ENCODE measurements at places on chromosomes 3 and 15.
A peak's percentile ranks its signal among the peaks of the same experiment; 100 is the strongest.

DNA sequence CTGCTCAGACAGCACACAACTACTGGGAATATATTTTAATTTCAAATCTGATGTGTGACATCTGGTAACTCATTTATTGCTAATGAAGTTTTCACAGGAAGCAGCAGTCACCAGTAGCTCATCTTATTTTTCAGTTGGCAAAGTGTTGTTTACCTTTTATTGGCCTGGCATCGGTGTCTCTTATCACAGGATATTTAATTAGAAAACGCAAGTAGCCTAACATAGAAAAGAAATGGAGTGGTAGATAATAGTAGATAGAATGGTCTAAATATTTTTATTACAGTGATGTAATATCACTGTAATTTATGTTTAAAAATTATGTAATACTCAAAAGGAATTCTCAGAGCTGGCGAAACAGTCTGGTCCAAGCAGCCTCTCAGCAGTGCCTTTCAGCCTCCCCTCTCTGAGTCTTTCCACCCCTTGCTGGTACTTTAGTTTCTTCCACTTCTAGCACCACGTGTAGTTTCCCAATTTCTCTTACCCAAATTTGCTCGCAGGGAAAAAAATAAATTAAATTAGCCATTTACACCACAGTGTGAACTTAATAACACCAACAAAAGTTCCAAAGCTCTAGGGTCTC lies 31.9 kb downstream of the AGTR1 start:
- no peak for DNase-seq

DNA sequence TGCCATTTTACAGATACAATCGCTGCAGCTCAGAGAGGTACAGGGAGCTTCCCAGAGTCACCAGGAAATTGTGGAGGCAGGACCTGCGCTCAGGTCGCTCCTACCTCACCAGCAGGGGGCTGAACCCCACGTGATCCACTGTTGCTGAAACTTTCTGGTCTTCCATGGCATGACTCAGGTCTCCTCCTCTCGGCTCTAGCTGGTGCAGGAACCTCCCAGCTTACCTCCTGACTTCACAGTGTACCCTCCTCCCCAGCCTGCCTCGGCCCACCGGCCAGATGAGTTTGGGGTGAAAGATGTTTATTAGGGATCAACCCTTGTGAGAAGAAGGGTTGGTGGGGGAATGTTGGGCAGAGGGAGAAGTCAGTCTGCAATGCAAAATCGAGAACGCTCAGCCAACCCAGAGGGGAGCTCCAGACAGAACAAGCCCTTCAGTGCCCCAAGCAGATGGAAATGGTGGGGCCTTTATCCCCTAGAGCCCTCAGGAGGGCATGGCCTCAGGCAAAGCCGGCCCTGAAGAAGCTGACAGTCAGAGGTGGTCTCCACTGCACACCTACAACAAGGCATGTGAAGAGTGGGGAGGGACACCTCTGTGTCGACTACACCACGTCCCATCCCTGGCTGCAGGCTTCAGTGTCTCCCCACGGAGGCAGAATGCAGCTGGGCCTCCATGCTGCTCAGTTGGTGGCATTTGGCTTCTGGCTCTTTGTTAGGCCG lies 118.6 kb upstream of the PRR20G start:
- peak; percentile 60 for DNase-seq

GRCh38 chr3:150495563-150496168 lies 50.6 kb downstream of the SERP1 start:
- DNase-seq = peak; percentile 39

GRCh38 chr3:123341871-123342630 lies 106.8 kb downstream of the ADCY5 start:
- DNase-seq = no peak

GRCh38 chr15:31305796-31306425 lies 20.7 kb upstream of the KLF13 start:
- DNase-seq = no peak

DNA sequence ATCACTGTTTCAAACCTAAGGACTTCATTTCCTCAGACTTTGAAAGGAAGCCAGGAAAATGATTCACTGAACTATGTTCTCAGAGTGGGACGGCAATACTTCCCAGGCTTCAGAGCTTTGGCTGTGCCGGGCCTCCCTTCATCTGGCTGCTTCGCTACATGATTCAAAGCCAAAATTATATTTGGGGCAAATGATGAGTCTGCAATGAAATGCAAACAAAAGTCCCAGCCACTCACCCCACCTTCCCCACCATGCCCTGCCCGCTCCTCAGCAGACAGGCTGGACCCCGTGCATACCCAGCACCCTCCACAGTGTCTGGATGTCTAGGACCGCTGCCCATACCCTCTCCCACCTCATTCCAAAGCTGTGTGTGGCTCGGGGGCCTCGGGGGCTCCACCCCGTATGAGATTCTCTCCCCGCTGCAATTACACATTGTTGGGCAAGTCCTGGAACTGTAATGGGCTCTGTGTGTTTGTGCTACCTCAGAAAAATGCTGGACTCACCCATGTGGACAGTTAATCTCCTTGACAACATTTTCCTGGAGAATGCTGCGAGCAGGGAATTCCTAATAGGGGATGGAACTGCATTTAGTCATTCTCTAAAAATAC lies 32.2 kb downstream of the ATP10A start:
- no peak for DNase-seq

- DNase-seq = no peak
Observed at GRCh38 chr3:114857299-114857701, 289.8 kb downstream of the ZBTB20 start.

- DNase-seq = no peak
Observed at GRCh38 chr3:102176333-102177050, 258.3 kb upstream of the ZPLD1 start.

- no peak for DNase-seq
Observed at GRCh38 chr3:123723070-123723469, 138.2 kb upstream of the HACD2 start.

DNA sequence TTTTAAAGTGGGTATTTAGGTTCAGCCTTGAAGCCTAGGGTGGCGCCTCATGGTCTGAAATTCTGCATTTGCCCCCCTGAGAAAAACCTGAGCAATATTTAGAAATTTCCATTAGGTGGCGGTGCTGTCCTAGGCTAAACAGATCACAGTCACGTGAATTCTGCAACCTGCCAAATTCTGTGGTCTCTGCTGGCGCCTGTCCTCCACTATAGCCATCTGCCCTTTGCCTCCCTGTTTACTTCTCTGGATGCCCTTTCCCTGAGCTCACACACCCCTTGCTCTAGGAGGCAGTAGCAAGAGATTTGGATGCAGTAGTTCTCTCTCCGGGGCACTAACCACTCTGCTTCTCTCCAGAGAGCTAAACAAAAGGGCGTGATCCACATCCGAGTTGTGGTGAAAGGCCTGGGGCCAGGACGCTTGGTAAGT lies 9.1 kb downstream of the MRPS11 start:
- peak; percentile 22 for DNase-seq

- no peak for DNase-seq
Observed at GRCh38 chr15:91228890-91229289, 128.8 kb downstream of the SV2B start.

DNA sequence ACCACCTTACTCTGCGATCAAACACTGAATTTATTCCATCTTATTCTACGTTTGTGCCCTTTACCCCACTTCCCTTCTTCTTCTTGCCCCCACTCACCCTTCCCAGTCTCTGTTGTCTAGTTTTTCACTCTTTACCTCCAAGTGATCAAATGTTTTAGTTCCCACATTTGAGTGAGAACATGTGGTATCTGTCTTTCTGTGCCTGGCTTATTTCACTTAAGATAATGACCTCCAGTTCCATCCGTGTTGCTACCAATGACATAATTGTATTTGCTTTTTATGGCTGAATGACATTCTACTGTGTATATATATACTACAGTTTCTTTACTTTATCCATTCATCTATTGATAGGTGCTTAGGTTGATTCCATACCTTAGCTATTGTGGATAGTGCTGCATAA lies 78.8 kb downstream of the PDCD6IP start:
- DNase-seq = no peak

DNA sequence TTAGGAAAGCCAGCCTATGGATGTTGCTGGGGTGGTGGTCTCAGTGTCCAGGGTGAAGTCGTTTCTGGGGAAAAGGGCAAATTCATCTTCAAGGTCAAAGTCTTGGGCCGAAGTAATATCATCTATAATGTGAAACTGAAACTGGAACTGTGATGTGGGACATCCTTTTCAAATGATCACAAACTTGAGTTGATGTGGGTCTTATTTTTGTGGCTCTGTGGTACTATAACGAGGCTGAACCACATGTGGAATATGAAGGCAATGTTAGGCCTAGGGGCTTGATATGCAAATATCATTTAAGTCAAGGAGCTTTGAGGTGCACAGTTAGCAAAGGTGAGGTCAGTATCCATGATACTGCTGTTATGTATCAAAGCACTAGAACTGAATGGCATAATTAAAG lies 1.5 kb upstream of the CD200R1L start:
- peak; percentile 62 for DNase-seq

GRCh38 chr15:56244811-56245576 lies 1.3 kb upstream of the RFX7 start:
- peak; percentile 75 for DNase-seq

- DNase-seq = no peak
Observed at GRCh38 chr15:51931638-51932037, 39.9 kb downstream of the LEO1 start.

GRCh38 chr3:11784971-11785377 lies 61.7 kb downstream of the TAMM41 start:
- DNase-seq = peak; percentile 46

DNA sequence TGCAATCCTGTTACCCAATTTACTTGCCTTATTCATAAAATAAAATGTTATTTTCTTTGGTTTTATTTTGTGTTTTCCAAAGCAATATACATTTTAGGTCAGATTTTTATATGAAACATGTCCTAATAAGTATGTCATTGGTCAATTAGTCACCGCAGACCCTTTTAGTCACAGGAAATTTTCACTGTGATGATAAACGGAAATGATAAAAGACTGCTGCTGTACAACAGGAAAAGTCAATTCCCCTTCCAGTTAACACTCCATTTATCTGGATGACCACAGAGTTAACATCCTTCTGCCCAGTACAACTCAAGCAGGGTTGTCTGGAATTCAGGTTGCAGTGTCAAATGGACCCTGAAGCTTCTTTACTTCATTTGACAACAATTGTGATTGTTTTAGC lies 175.2 kb downstream of the LSAMP start:
- no peak for DNase-seq

GRCh38 chr15:97992823-97993222 lies 32.3 kb downstream of the ARRDC4 start:
- DNase-seq = no peak

GRCh38 chr3:128577711-128578110 lies 72.9 kb downstream of the RPN1 start:
- no peak for DNase-seq

GRCh38 chr3:155411500-155412223 lies 118.2 kb upstream of the STRIT1 start:
- peak; percentile 39 for DNase-seq

DNA sequence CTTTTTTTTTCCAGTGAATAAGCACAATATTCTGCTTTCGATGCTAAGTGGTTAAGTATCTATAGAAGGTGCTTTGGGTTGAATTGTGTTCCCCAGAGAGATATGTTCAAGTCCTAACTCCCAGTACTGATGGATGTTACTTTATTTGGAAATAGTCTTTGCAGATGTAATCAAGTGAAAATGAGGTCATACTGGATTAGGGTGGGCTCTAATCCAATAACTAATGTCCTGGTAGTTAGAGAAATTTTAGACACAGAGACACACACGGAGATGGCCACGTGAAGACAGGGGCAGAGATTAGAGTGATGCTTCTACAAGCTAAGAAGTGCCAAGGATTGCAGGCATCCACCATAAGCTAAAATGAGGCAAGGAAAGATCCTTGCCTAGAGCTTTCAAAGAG lies 662.3 kb downstream of the NAALADL2 start:
- no peak for DNase-seq

DNA sequence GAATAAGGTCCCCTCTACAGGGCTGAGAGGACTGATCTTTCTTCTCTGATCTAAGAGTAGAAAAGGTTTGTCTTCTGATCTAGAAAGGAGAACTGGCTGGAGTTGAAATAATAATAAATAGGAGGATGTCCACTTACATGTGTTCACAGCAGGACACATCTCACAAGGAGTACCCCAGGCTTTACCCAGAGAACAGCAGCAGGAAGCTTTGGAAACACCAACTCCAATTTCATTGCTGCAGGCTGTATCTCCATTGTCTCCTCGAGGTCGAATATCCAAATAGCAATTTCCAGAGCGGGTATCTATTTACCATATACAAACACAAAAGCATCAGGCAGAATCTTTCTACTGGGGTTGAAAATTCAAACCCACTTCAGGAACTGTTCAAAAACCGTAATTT lies 136.6 kb downstream of the DUT start:
- no peak for DNase-seq

DNA sequence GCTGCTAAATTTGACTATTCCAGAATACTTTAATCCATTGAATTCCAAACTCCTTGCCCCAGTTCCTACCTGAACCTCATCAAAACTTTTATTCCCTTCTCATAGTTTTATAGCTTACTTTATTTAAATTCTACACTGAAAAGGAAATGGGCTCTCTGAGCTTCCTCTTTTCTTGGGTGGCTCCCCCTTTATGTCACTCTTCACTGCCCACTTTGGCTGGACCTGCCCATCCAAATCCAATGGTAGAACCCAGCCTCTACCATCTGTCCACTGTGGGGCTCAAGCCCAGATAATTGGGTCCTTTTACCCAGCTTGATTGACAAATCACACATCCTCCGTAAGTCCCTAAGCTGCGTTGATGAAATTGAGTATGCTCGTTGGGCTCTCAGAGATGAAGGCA lies 216.5 kb downstream of the BBX start:
- DNase-seq = no peak

- DNase-seq = no peak
Observed at GRCh38 chr3:188946351-188947240, 225.2 kb upstream of the TPRG1 start.

- no peak for DNase-seq
Observed at GRCh38 chr3:141384157-141384556, 15.9 kb downstream of the ZBTB38 start.

DNA sequence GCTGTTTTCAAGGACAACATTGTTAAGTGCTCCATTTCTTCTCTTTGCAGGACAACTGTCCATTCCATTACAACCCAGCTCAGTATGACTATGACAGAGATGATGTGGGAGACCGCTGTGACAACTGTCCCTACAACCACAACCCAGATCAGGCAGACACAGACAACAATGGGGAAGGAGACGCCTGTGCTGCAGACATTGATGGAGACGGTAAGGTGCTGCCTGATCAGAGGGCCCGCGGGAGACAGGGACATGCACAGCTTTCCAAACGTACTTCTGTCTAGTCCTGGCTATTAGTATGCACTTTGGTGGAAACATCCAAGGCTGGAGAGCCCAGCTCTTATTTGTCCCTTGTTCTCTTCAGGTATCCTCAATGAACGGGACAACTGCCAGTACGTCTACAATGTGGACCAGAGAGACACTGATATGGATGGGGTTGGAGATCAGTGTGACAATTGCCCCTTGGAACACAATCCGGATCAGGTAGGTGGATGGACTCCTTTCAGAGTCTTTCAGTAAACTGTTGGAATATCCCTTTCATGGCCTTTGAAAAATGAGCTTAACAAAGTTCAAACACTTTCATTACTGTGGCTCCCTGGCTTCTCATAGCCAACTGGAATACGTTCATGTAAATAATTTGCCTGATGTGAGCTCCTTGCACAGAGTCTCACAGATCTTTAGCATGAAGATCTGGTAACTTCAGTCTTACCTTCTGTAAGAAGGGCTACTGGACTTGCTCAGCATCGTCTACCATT lies 10.4 kb downstream of the THBS1 start:
- no peak for DNase-seq
